ENCODE measurements at places on chromosomes 13 and 19. TPM values are rescaled to one million over a fixed set of nuclear protein-coding genes. Genes with fewer than 3 reads are reported as not detected.

Gene ZNF256
- 7.6 TPM for total RNA-seq

- DNase-seq = no peak
Measured at GRCh38 chr19:55676383-55676782, 1.4 kb downstream of the EPN1 start.

DNA sequence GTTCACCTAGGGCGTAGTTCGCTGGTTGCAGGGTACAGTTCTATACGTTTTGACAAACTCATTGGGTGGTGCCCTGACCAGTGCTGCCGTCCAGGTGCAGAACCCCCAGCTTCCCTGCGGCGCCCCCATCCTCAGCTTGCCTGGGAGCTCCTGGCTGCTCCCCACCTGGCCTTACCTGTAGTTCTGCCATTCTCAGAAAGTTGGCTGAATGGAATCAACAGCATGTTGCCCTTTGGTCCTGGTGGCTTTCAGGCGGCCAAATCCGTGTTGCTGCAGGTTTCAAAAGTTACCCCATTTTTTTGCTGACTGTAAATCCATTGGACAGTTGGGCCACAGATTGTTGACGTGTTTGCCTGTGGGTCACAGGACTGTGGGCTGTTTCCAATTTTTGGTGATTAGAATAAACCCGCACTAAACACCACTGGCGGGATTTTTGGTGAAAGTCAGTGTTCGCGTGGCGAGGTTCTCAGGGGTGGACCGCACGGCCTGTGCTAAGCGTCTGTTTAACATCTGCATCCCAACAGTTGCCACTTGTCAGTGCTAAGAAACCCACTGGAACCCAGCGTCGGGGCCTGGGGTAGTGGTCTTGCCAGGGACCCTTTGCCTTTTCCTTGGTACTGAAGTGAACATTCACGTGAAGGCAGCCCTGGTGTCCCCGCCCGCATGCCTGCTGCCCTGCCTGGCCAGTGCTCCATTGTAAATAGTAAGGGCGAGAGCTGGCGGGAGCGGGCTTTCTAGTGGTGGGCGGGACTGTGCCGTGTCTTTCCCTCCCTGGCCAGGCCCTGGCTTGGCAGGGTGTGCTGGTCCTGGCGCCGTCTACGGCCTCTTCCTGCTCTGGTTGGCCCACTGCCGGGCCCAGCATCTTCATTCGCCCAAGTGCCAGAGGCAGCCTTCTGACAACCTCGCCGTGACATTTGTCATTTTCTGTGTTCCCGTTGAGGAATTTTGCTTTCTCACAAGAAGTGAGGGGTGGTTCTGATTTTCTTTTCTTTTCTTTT is 3.3 kb downstream of the DOT1L start:
- no peak for DNase-seq

Gene DIRAS1
- total RNA-seq = not detected

Gene ZNF816
- total RNA-seq = 13.3 TPM

Gene LYPD3
- 0.23 TPM for total RNA-seq

DNA sequence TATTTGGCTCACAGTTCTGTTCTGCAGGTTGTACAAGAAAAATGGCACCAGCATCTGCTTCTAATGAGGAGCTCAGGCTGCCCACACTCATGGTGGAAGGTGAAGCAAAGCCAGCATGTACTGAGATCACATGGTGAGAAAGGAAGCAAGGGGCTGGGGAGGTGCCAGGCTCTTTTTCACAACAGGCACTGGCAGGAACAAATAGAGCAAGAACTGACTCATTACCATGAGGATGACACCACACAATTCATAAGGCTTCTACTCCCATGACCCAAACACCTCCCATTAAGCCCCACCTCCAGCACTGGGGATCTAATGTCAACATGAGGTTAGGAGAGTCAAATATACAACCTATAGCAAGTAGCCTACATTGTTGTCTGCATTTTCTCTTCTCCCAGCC is 522.6 kb downstream of the RFC3 start:
- no peak for DNase-seq

Gene METTL21C
- total RNA-seq = not detected

Gene FCER2
- not detected for total RNA-seq

DNA sequence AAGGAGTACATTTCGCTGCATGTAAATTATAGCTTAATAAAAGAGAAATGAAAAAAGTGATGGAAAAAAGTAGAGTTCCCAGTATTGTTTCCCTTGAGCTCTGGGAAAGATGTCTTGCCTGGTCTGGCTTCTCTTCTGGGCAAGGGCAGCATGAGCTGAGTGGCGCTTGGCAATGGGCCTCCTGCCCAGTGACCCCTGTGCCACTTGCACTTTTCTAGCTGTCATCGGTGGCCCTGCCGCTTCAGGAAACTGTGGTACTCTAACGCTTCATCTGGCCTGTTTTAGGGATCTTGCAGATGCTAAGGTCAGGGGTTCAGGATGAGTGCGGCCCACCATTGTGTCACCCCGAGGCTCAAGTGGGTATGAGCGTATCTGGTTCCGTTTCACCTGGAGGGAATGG is 161.4 kb downstream of the MTUS2 start:
- no peak for DNase-seq

Gene IFNL4
- not detected for total RNA-seq

GRCh38 chr19:54158812-54159351 is 639 bp downstream of the LENG1 start:
- peak; percentile 58 for DNase-seq

- no peak for DNase-seq
Measured at GRCh38 chr19:1774989-1775772, 21.9 kb downstream of the ONECUT3 start.

DNA sequence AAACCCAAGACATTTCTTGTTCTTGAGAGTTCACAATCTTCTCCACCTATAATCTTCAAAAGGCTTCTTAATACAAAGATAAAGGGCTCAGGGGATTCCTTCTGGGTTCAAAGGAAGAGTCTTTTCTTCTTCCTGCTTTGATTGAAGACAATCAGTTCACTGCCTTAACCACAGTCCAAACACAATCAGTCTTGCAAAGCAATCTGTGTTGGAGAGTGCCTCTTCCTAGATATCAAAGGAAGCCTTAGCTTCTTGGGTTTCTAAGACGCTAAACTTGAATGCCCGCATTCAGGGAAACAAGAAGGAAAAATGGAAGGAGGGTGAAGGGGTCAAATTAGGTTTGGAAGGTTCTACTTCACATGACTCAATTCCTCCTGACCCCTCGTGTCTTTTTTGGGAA is 27.2 kb downstream of the RANBP3 start:
- no peak for DNase-seq

Gene SUPT20H
- total RNA-seq = 78.2 TPM

DNA sequence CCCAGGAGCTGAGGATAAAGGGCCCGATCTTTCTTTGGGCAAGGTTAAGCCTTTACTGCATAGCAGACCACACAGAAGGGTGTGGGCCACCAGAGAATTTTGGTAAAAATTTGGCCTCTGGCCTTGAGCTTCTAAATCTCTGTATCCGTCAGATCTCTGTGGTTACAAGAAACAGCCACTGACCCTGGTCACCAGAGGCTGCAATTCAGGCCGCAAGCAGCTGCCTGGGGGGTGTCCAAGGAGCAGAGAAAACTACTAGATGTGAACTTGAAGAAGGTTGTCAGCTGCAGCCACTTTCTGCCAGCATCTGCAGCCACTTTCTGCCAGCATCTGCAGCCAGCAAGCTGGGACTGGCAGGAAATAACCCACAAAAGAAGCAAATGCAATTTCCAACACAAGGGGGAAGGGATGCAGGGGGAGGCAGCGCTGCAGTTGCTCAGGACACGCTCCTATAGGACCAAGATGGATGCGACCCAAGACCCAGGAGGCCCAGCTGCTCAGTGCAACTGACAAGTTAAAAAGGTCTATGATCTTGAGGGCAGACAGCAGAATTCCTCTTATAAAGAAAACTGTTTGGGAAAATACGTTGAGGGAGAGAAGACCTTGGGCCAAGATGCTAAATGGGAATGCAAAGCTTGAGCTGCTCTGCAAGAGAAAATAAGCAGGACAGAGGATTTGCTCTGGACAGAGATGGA is 8.4 kb upstream of the CEACAM19 start:
- no peak for DNase-seq

GRCh38 chr13:27259831-27260230 is 8.5 kb downstream of the RPL21 start:
- no peak for DNase-seq

- no peak for DNase-seq
Measured at GRCh38 chr19:33306853-33307792, 4.8 kb upstream of the CEBPA start.

Gene PLPPR3
- total RNA-seq = not detected

GRCh38 chr19:3097442-3097871 is 3.3 kb downstream of the GNA11 start:
- no peak for DNase-seq

Gene OSCAR
- 0.47 TPM for total RNA-seq

Gene DMKN
- total RNA-seq = not detected

DNA sequence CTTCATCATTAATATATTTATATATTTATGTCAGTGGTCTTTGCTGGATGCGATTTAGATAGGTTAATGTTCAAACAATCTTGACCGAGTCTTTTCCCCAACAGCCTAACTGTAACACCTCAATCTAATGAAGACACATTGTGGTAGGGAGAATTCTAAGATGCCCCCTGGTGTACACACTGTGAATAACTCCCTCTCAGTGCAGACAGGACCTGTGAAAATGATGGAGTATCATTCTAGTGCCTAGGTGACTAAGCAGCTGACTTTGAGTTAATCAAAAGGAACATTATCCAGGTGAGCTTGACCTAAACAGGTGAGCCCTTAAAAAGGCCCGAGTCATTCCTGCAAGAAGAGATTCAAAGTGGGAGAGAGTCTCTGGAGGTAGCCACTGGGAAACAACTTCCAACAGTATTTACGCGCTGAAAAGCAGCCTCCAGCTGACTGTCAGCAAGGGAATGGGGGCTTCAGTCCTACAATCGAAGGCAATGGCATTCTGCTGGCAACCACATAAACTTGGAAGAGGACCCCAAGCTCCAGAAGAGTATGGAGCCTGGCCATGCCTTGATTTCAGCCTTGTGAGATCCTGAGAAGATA is 28.0 kb upstream of the KBTBD7 start:
- peak; percentile 68 for DNase-seq

Gene SULT2B1
- total RNA-seq = not detected

Gene CYP2A6
- not detected for total RNA-seq

Gene KLK5
- total RNA-seq = not detected

GRCh38 chr13:51093574-51093973 is 17.5 kb downstream of the C13orf42 start:
- no peak for DNase-seq

Gene OR1M1
- not detected for total RNA-seq

Gene ATF5
- total RNA-seq = 13.7 TPM

DNA sequence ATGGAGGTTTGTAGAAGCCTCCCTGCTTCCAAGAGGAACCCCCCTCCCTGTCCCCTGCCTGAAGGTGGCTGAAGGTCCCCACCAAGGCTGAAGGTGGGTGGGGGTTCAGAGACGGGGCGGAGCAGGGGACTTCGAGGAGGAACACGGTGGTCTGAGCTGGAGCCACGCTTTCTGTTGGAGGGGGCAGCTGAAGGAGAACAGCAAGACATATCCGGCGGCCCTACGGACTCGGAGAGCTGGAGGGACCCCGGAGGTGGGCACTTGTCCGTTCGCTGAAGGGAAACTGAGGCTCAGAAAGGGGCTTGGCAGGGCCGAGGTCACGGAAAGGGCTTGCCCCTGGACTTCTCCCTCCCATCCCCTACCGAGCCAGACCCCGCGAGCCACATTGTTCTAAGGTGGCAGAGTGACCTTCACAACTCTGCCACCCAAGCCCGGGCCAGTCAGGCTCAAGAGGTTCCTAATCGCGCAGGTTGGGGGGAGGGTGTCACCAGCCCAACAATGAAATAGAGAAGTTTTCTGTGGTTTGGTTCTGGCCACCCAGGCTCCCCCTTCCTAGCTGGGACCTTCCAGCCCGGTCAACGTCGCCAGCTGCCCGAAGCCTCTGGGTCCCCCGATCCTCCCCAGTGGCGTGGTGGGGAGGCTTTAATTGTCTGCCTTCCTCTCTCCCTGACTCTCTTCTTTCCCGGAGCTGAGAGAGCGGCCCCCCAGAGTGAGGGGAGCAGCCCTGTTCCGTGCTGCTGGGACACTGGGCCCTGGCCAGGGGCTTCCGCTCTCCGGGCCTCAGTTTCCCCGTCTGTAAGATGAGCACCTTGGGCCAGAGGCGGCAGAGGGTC is 15.5 kb upstream of the KCNN1 start:
- no peak for DNase-seq

DNA sequence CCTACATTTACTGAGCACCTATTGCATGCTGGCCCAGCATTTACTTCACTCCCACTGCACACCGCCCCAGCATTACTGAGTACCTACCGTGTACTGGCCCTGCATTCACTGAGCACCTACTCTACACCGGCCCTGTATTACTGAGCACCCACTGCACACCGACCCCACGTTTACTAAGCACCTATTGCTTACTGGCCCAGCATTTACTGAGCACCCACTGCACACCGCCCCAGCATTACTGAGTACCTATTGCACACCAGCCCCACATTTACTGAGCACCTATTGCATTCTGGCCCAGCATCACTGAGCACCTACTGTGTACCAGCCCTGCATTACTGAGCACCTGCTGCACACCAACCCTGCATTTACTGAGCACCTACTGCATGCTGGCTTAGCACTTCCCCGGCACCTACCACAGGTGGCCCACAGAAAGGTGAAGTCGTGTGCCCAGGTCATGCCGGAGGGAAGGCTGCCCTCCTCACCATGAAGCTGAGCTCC is 6.9 kb downstream of the TPGS1 start:
- DNase-seq = no peak

DNA sequence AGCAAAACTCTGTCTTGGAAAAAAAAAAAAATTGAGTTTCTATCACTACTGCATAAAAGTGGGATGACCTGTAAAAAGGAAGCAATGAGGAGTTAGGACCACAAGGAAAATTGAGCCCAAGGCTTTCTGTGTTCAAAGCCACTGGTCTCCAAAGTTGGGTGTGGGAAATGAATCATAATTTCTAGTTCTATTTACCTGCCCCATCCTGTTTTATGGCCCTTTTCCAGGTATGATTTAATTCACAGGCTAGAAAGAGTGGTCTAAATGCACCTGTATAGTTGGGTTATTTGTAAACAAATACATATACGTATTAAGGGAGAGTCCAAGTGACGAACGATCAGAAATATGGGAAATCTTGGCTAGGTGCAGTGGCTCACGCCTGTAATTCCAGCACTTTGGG is 5.9 kb upstream of the DCAF15 start:
- DNase-seq = no peak

DNA sequence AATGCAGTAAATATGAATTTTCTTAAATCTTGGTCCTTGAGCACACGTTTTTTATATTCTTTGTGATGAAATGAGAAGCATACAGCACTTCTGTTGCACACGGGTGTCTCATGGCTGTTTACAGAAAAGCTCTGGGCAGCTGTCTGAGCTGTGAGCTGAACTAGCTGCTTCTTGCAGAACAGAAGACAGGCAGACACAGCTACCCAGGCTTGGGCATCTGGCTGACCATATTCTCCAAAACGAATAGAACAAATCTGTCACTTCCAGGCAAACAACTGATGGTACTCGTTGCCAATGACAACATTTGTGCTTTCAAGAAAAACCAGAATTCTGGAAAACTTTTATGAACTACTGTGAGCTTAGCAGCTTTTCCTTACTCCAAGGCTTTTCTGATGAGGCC is 16.2 kb downstream of the PCID2 start:
- DNase-seq = no peak

DNA sequence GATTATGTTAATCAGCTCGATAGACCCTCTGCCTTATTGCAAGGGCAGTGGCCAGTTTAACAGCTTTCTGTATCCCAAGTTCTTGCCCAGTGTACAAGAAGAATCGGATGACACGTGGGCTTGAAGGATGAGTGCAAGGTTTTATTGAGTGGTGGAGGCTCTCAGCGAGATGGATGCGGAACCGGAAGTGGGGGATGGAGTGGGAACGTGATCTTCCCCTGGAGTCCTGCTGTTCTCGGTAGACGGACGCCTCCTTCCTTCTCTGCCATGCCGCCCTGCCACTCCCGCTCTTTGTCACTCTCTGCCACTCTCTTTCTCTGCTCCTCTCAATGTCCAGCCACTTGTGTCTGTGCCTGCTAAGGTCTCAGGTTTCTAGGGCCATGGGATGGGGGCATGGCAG is 21.0 kb downstream of the RFXAP start:
- DNase-seq = no peak

Gene MBNL2
- 9.7 TPM for total RNA-seq
